Tibial nerve (tissue), 4 donors: ENCODE measurements at places on chromosomes 4 and X. TPM values are rescaled to one million over a fixed set of nuclear protein-coding genes. Genes with fewer than 3 reads are reported as not detected.
A peak's percentile ranks its signal among the peaks of the same experiment; 100 is the strongest.

FGF13 gene
- total RNA-seq: 7.5 TPM

DNA sequence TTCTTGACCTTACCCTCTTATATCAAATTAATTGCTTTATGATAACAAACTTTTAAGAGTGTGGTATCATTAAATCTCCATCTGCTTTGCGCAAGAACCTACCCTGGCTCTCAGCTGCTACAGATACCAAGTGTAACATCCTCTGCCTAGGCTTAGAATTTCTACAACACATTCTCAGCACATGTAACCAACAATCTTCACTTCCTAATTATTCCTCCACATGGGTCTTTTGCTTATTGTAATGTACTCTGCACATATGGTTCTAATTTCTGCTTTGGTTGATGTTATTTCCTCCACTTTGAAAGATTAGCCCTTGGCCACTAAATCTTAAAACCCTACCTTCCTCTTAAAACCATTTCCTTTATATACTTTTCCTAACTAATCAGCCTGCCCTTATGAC is 242.4 kb downstream of the ARHGAP24 start:
- DNase-seq: no peak

COPS4 gene
- total RNA-seq: 62.1 TPM

CFP gene
- total RNA-seq: 15.6 TPM

DNA sequence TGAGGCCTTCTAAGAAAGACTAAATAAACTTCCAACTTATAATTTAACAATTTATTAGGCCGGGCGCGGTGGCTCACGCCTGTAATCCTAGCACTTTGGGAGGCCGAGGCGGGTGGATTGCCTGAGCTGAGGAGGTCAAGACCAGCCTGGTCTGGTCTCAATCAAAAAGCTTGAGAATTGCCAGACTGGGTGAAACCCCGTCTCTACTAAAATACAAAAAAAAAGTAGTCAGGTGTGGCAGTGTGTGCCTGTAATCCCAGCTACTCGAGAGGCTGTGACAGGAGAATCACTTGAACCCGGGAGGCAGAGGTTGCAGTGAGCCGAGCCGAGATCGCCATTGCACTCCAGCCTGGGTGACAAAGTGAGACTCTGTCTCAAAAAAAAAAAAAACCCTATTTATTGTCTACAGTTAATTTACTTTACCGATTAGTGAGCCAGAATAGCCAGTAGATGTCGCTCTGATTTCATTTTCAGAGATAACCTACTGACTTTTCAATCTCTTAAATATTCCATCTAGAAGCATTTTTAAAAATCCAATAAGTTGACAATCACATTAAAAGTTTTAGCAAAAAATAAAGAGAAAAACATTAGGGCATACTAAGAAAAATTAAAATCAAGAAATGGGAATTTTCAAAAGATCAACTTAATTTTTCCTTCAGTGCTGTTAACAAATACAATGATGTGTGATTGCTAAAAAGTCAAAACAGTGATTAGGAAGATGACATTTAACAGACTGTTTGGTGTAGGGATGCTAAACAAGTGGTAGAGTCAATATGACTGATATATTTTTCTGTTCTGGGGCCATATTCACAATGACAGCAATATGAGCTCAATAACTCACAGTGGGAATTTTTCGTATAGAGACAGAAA is 4.3 kb upstream of the SHROOM3 start:
- DNase-seq: peak; percentile 33

DNA sequence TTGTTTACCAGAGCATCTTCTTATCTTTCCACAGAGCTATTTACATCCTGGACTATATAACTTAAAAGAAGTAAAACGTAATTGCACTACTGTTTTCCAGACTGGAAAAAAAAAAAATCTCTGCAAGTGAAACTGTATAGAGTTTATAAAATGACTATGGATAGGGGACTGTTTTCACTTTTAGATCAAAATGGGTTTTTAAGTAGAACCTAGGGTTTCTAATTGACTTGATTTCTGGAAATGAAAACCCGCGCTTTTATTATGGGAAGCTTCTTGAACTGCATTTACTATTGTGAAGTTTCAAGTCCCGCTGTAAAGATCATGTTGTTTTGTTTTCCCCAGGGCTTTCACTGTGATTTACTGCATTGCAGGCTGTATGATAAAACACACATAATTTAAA is 162.7 kb downstream of the STIM2 start:
- no peak for DNase-seq

STIM2 gene
- 22.4 TPM for total RNA-seq

- DNase-seq: no peak
Measured at GRCh38 chr4:133839326-133839725, 362.3 kb downstream of the PABPC4L start.

- peak; percentile 81 for DNase-seq
Measured at GRCh38 chr4:1192091-1192492, 19.7 kb upstream of the SPON2 start.

SPANXA2 gene
- not detected for total RNA-seq

VSIG1 gene
- not detected for total RNA-seq
